ENCODE measurements at places on chromosomes 1 and 21.
A peak's percentile ranks its signal among the peaks of the same experiment; 100 is the strongest.

DNA sequence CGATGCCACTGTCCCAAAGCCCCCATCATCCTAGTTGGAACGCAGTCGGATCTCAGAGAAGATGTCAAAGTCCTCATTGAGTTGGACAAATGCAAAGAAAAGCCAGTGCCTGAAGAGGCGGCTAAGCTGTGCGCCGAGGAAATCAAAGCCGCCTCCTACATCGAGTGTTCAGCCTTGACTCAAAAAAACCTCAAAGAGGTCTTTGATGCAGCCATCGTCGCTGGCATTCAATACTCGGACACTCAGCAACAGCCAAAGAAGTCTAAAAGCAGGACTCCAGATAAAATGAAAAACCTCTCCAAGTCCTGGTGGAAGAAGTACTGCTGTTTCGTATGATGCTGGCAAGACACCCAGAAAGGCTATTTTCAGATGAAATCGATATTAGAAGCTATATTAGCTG lies 8.1 kb downstream of the RHOU start:
- DNase-seq: no peak

DNA sequence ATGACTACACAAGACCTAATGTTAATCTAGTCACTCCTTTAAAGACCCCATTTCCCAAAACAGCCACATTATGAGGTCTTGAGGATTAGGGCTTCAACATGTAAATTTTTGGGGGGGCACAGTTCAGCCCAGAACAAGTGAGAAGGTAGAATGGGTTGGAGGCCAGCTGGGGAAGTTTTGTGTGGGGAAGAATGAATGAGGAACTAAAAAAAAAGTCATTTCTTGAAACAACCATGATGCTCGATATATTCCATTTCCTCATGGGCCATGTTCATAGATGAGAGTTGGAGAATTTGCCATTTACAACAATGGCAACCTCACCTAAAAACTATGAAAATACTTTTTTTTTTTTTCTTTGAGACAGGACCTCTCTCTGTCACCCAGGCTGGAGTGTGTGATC lies 14.5 kb downstream of the NLRP3 start:
- no peak for DNase-seq

DNA sequence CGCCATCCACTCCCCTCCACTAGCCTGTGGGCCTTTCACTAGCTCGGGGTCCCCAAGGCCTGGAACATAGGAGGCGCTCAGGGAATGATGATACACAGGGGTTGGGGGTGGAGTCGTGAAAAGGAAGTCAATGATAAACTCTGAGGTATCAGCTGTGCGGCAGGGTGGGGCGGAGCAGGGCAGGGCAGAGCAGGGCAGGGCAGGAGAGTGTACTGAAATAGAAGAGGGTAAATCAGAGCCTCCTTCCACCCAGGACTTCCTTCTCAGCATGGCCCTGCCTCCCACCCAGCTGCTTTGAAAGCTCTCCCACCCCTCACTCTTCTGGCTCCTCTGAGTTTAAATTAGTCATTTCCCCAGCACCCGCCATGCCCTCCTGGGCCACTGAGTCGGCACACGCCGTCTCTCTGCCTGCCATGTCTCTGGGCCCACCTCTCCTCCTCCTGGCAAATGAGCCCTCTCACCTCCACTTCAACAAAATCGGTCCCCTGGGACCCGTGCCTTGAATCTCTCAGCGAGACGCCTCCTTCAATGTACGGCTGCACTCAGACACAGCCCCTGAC lies 16.9 kb downstream of the CAPZB start:
- DNase-seq: peak; percentile 78

- no peak for DNase-seq
Measured at GRCh38 chr1:111214074-111214801, 13.3 kb upstream of the CHI3L2 start.

GRCh38 chr1:205983925-205984725 lies 19.1 kb downstream of the RAB7B start:
- DNase-seq: no peak

- DNase-seq: no peak
Measured at GRCh38 chr1:157090771-157091170, 8.8 kb downstream of the ETV3L start.

DNA sequence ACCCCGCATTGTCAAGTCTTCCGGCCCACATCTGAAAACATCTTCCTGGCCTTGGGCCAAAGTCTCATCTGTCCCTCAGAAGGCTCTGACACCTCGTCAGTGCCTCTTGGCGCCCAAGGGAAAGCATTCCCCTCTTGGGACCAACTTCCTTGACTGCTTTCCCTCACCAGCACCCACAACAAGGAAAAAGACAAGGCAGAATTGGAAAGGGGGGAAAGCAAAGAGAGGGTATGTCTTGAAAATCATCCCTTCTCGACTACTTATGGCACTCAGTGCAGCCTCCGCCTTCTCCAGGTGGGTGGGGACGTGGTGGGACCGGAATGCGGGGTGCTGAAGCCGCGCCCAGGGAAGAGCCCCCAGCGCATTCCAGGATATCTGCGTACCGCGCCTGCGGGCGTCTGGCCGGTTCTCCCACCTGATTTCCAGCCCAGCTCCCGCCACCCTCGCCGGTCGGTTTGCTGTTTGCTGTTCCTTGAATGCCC lies 554 bp upstream of the SLC39A1 start:
- DNase-seq: no peak

- DNase-seq: no peak
Measured at GRCh38 chr1:94265906-94266305, 28.5 kb upstream of the ARHGAP29 start.

- DNase-seq: no peak
Measured at GRCh38 chr1:214416858-214417257, 134.5 kb downstream of the PTPN14 start.

DNA sequence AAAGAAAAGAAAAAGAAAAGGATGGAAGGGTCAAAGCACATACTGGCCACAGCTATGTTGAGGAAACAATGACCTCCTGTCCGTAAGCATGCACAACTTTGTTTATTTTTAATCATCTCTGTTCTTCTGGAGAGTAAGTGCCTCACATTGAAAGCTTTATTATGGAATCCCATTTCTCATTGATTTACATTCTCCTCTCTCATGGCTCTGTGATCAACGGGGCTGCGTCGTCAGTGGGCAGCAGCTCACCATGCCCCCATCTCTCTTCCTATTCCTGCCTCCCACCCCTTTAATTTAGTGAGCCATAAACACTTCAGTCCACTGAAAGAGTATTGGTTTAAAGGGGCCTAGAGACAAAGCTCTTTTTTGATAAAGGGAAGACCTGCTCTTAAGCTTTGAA lies 98.9 kb downstream of the KAZN start:
- no peak for DNase-seq

GRCh38 chr1:206590025-206590758 lies 22.1 kb downstream of the EIF2D start:
- DNase-seq: peak; percentile 94

GRCh38 chr1:95118067-95118499 lies 928 bp downstream of the TLCD4 start:
- no peak for DNase-seq

DNA sequence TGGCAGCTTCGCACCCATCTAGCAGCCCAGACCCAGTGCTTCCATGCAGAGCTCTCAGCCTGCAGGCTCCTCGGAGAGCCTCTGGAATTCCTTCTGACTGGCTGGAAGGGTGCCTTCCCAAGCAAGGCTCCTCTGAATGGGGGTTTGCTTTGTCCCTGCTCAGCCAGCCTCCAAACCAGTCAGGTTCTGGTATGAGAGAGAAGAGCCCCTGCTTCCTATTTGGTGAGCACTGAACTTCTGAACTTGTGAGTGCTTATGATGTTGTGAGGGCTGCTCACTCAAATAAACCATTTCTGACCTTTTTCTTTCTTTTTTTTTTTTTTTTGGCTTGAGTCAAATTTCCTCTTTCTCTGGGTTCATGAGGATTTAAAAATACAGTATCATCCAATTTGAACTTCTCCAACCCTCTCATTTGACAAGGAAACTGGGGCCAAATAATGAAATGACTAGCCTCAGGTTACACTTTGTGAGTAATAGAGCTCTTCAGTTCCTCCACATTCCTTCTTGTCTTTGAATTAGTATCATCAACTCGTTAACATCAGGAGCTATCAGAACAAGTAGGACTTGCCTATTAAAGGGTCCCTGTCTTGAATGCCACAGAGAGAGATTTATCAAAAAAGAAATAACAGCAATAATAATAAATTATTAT lies 39.6 kb downstream of the GFI1 start:
- no peak for DNase-seq

DNA sequence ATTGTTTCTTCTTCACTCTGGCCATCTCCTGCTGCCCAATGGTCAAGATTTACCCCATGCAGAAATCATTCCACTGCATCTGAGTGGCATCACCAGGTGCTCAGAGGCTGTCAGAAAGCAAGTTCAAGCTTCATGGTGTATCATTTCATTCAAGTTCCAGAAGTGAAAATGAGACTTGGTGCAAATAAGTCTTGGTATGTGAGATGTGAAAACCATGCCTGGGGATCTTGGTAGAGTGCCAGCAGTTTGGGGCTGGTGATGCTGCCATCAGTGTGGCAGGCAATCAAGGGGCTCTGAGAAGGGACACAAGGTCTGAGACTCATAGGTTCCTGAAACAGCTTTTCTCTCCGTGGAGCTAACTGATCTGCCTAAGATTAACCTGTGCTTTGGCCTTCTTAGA lies 52.0 kb downstream of the CD2 start:
- DNase-seq: peak; percentile 79

DNA sequence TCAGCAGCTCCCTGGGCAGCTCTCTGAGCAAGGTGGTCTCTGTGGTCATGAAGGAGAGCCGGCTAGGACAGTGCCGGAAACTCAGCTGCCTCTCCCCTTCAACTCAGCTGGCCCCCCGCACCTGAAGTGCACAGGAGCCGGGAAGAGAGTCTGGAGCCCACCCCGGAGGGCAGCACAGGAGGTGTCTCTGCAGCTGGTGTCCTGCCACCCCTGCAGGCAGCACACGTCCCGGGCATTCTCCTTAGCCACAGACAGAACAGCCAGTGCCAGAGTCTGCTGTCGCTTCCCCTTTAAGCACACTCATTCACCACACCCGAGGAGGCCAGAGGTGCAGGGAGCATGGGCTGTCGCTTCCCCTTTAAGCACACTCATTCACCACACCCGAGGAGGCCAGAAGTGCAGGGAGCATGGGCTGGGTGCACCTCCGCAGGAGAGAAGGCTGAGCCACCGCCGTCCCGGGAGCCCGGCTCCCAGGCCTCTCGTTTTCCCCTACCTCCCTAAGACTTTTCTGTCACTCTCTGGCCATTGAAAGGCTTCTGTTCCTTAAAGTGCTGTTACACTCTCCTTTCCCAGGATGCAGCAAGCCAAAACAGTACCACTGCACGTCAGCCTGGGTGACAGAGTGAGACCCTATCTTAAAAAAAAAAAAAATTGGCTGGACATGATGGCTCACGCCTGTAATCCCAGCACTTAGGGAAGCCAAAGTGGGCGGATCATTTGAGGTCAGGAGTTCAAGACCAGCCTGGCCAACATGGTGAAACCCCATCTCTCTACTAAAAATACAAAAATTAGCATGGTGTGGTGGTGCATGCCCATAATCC lies 16.9 kb upstream of the SAMD11 start:
- DNase-seq: peak; percentile 6

GRCh38 chr1:179840107-179840506 lies 37.5 kb downstream of the TOR1AIP2 start:
- no peak for DNase-seq

DNA sequence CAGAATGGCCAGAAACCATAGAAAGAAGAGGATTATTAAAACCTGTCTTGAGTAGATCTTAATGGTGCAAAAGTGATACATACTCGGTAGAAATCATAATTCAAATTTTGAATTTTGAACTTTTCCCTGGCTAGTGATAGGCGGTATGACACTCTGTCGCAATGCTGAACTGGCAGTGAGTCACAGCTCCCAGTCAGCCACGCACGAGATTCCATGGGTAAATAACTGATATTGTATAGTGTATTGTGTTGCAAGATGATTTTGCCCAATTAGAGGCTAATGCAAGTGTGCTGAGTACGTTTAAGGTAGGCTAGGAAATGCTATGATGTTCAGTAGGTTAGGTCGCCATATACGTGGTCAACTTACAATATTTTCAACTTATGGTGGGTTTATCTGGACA lies 207.0 kb downstream of the SIPA1L2 start:
- DNase-seq: no peak

- DNase-seq: no peak
Measured at GRCh38 chr21:15279482-15279881, 214.7 kb upstream of the NRIP1 start.

- no peak for DNase-seq
Measured at GRCh38 chr1:247904122-247904521, 8.7 kb downstream of the OR2W3 start.

DNA sequence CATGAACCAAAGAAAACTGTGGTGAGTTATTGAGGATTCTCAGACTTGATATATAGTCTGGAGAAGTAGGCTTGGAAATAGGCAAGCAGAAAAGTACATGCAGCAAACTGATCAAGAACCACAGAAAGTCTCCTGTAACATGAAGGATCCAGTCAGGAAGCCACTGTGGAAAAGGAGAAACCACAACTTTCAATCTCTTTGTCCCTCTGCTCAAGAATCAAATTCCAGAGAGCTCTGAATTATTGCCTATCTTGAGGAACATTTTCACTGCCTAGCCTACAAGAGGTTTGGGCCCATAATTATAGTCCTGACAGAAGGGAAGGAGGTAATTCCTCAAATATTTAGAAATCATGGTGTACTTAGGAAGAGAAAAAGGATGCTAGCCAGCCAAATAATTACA lies 43.0 kb upstream of the ADAMTS1 start:
- no peak for DNase-seq

DNA sequence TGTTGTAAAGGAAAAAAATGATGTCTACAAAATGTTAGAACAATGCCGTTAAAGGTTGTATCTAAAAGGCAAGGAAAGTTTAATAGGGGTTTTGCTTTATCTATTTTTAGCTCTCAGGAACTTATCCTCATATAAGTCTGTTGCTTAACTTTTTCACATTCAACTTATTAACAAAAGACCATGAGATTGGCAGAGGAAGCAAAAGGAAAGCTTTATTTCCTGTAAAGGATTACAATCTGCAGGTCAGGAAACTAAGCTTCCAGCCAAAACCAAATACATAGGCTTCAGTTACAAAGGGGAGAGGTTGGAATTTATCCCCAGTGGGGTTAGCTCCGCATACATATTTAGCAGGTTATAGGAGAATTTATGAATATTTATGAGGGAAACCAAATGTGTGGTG lies 58.7 kb upstream of the KIAA1614 start:
- no peak for DNase-seq

- no peak for DNase-seq
Measured at GRCh38 chr1:39872698-39873097, 10.6 kb downstream of the TRIT1 start.

DNA sequence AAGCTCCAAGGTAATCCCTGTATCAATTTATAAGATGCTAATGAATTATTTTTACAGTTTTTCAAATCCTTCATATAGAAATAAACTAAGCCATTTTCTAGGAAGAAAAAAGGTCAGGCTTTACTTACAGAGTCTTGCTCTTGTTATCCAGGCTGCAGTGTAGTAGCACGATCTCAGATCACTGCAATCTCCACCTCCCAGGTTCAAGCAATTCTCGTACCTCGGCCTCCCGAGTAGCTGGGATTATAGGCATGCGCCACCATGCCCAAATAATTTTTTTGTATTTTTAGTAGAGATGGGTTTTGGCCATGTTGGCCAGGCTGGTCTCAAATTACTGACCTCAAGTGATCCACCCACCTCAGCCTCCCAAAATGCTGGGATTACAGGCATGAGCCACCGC lies 27.0 kb downstream of the RERE start:
- no peak for DNase-seq

- DNase-seq: no peak
Measured at GRCh38 chr1:239389703-239390102, 3.3 kb downstream of the CHRM3 start.

- no peak for DNase-seq
Measured at GRCh38 chr1:21568809-21569385, 59.7 kb downstream of the ALPL start.

- peak; percentile 75 for DNase-seq
Measured at GRCh38 chr1:92486251-92487077, at the start of gene GFI1. Gene GFI1, minus strand, starts transcription at chr1:92486925. Its CDS starts 3,438 bp downstream, at chr1:92483487.

Measured in CD4-positive, alpha-beta T cell treated with Interleukin-4 for 4 hours (primary cell).